ENCODE measurements at places on chromosomes 5 and 9.

DNA sequence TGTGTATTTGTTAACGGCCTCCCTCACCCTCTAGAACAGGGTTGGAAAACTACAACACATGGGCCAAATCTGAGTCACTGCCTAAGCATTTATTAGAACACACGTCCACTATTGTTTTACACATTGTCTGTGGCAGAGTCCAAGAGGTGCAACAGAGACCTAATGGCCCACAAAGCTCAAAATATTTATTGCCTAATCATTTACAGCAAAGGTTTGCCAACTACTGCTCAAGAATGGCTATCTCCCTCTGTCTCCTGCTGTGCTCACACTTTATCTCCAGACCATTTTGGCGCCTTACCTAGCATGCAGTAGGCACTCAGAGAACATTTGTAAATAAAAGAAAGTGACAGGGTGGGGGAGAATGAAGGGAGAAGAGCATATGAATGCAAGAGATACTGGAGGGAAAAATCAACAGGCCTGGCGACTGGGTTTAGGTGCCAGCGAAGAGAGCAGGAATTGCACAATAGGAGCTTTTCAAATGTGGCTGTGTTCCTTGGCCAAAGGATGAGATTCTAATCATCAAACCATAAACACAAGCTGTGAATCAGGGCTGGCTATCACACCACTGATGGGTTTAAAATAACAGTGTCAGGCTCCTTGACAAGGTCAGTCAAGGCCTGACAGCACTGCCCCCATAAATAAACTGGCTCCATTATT lies 80.3 kb downstream of the EPB41L4A start:
- peaks cover 12% of the 10 kb centered on the region for H3K27me3 ChIP-seq
- no peaks in the 10 kb centered on the region for H3K36me3 ChIP-seq
- no peaks in the 10 kb centered on the region for H3K4me1 ChIP-seq
- DNase-seq = no peak

DNA sequence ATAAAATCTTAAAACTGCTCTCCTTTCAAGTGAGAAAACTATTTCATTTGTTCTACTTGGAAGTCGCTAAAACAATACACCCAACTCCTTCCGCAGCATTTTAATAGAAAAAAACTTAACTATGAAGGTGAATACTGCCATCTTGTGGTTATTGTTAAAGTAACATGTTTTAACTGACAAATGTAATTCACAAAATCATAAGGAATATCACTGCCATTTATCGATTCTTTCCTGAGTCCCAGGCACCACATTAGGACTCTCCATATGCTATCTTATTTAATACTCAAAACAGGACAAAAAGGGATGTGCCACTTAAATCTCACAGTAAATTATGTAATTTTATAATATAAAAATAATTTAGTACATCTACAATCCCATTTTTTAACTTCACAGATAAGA lies 130.5 kb upstream of the ITGA1 start:
- no peaks in the 10 kb centered on the region for H3K36me3 ChIP-seq
- no peak overlapping the region for H3K4me3 ChIP-seq
- no peak overlapping the region for H3K27ac ChIP-seq
- H3K4me1 ChIP-seq = no peaks in the 10 kb centered on the region
- DNase-seq = no peak
- H3K27me3 ChIP-seq = peaks cover 25% of the 10 kb centered on the region

DNA sequence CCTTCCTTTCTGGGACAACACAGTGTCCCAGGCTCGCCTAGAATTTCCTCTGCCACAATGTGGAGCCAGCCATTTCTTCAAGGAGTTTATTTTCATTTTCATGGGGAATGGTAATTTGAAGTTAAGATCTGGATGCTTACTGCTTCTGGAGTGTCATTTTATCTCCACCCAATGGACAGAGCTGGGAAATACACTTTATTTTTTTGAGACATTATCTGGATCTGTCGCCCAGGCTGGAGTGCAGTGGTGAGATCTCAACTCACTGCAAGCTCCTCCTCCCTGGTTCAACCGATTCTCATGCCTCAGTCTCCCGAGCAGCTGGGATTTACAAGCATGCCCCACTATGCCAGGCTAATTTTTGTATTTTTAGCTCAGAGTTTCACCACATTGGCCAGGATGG lies 12.7 kb upstream of the THG1L start:
- no peaks in the 10 kb centered on the region for H3K27me3 ChIP-seq
- peak overlapping the region; percentile 86 for H3K27ac ChIP-seq
- DNase-seq = peak; percentile 46

DNA sequence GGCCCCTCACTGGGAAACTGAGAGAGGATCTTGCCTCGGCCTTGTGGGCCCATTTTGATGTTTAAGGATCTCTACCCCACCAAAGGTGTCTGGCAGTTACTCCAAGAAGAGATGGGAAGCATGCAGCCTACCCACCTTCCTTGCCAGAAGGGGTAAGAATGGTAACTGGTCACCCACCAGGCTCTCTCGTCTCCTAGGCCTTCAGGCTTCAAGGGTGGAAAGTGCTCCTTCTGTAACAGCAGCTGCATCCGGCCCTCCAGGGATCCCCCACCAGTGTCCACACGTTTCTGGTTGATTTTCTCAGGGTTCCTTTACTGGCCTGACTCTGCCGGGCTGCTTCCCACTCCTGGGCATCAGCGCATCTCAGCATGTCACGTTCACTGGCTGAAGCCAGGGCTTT lies 204.4 kb upstream of the IRX1 start:
- no peak overlapping the region for H3K27ac ChIP-seq
- no peaks in the 10 kb centered on the region for H3K36me3 ChIP-seq
- H3K4me1 ChIP-seq = no peaks in the 10 kb centered on the region

GRCh38 chr9:16433494-16433893 lies 437.0 kb downstream of the BNC2 start:
- no peak overlapping the region for H3K4me3 ChIP-seq
- H3K27me3 ChIP-seq = no peaks in the 10 kb centered on the region
- H3K4me1 ChIP-seq = no peaks in the 10 kb centered on the region
- H3K36me3 ChIP-seq = no peaks in the 10 kb centered on the region

DNA sequence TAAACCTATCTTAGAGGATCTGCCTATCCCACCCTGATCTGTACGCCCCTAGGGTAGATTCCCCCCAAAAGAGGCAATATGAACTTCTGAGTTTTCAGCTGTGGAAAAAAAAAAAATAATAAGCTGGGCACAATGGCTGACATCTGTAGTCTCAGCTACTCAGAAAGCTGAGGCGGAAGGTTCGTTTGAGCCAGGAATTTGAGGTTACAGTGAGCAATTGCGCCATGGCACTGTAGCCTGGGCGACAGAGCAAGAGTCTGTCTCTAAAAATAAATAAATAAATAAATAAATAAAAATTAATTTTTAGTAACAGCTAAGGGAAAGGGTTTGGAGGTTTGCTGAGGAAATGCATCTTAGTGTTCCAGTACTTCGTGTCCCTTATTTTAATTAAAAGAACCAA lies 21.1 kb upstream of the SLC28A3 start:
- no peak overlapping the region for H3K27ac ChIP-seq
- no peak overlapping the region for H3K4me3 ChIP-seq
- DNase-seq = no peak
- no peaks in the 10 kb centered on the region for H3K36me3 ChIP-seq
- H3K27me3 ChIP-seq = peaks cover 9% of the 10 kb centered on the region
- no peaks in the 10 kb centered on the region for H3K4me1 ChIP-seq

DNA sequence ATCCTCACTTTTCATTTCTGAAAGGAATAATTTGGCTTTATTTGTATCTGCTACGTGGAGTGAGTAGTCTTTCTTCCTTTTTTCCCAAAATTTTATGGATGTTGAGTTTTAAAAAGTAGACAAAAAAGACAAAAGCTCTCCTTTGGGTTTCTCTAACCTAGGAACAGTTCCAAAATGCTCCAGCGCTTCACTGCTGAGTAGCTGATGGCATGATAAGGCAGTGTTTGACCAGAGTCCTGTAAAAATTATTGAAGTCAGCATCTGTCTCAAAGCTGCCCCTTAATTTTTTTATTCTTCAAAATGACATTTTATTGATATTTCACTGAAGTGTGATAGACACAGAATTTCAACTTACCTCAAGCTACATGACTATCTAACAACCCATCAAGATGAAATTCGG lies 219.0 kb downstream of the ADAMTSL1 start:
- H3K4me3 ChIP-seq = no peak overlapping the region
- no peaks in the 10 kb centered on the region for H3K27me3 ChIP-seq
- no peak for DNase-seq

- no peak overlapping the region for H3K4me3 ChIP-seq
- no peak for DNase-seq
- H3K36me3 ChIP-seq = no peaks in the 10 kb centered on the region
- H3K4me1 ChIP-seq = no peaks in the 10 kb centered on the region
- peaks cover 28% of the 10 kb centered on the region for H3K27me3 ChIP-seq
- H3K27ac ChIP-seq = no peak overlapping the region
Measured at GRCh38 chr5:90569084-90569483, 10.5 kb downstream of the ADGRV1 start.

- no peak overlapping the region for H3K27ac ChIP-seq
- H3K36me3 ChIP-seq = no peaks in the 10 kb centered on the region
- DNase-seq = no peak
Measured at GRCh38 chr5:124102486-124102885, 590.5 kb downstream of the CSNK1G3 start.

- peaks cover 33% of the 10 kb centered on the region for H3K27me3 ChIP-seq
- DNase-seq = no peak
- H3K27ac ChIP-seq = no peak overlapping the region
- H3K4me1 ChIP-seq = peaks cover 69% of the 10 kb centered on the region
- peaks cover 12% of the 10 kb centered on the region for H3K36me3 ChIP-seq
Measured at GRCh38 chr5:96659170-96659569, 3.0 kb upstream of the CAST start.

DNA sequence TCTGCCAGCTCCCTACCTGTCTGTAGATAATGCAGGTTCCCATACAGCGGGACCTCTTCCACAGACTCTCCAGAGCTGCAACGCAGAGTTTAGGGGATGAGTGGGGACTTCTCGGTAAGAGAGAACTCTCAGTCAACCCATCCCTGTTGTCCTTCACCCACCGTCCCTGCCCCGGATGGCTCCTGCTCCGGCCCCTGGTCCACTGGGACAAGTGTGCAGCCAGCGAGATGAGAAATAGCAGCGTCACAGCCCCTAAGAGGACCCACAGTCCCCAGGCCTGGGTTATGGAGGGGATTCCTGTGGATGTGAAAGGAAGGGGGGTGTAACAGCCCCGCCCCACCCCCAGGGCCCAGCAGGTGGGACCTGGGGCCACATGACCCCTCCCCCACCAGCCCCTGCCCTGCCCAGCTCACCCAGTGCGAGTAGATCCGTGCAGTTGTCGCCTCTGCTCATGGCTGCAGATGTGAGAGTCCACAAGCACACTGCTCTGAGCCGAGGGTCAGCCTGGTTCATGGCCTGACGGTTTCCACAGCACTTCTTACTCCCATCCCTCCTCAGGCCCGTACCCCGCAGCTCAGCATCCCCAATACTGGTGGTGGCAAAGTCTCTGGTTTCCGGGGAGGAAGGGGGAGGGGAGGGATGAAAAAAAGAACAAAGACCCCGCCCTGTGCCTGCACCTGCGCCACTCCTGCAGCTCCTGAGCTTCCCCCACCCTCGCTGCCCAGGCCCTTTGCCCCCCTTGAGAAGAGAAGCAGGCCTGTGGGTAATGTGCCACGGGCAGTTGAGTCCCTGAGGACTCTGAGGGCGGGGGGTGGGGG lies at the start of gene SIT1:
Gene SIT1 (minus strand): TSS at position 591 of the 818 bp plus-strand sequence. CDS start 78 bp downstream, at position 513.
- DNase-seq = peak; percentile 57

- H3K27me3 ChIP-seq = peaks cover 4% of the 10 kb centered on the region
- peaks cover 1% of the 10 kb centered on the region for H3K36me3 ChIP-seq
- no peak overlapping the region for H3K4me3 ChIP-seq
Measured at GRCh38 chr9:6076851-6077250, 61.4 kb upstream of the RANBP6 start.

GRCh38 chr5:155076379-155076778 lies 62.8 kb downstream of the KIF4B start:
- H3K27me3 ChIP-seq = peaks cover 3% of the 10 kb centered on the region
- DNase-seq = no peak
- H3K36me3 ChIP-seq = no peaks in the 10 kb centered on the region
- H3K4me3 ChIP-seq = no peak overlapping the region

- H3K4me1 ChIP-seq = no peaks in the 10 kb centered on the region
- no peaks in the 10 kb centered on the region for H3K36me3 ChIP-seq
Measured at GRCh38 chr9:32832346-32832745, 49.0 kb downstream of the TMEM215 start.

DNA sequence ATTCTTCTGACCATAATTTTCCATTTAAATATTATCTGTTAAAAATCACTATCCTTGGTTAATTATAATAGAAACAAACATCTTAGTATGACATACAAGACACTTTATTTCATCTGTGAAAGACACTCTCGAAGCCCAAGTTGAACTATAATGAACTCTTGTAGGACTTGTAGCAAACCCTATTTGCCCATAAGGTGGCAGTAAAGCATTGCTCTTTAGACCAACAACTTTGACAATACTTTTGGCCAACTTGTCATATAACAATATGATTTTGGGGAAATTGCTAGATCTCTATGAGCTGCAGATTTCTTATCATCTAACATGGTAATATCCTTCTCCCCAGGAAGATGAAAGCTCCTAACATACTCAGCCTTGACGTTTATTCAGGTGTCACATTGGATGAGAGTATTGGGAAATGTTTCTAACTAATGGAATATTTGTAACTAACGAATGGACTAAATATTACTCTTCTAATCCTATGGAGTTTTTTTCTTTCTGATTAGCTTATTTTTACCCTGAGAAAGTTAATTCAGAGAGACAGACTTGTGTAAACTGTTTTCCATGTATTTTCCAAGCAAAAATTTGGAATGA lies 11.0 kb downstream of the SPINK14 start:
- H3K27me3 ChIP-seq = peaks cover 7% of the 10 kb centered on the region
- no peak overlapping the region for H3K27ac ChIP-seq
- H3K36me3 ChIP-seq = no peaks in the 10 kb centered on the region
- peak; percentile 35 for DNase-seq
- no peak overlapping the region for H3K4me3 ChIP-seq

- H3K27ac ChIP-seq = peak overlapping the region; percentile 89
- H3K4me3 ChIP-seq = peak overlapping the region; percentile 87
- DNase-seq = peak; percentile 34
- no peaks in the 10 kb centered on the region for H3K27me3 ChIP-seq
- H3K36me3 ChIP-seq = peaks cover 3% of the 10 kb centered on the region
- H3K4me1 ChIP-seq = peaks cover 32% of the 10 kb centered on the region
Measured at GRCh38 chr5:79236362-79236969, 535 bp downstream of the JMY start.

GRCh38 chr5:132022737-132023136 lies 11.3 kb upstream of the ACSL6 start:
- no peak for DNase-seq
- peaks cover 47% of the 10 kb centered on the region for H3K4me1 ChIP-seq
- no peak overlapping the region for H3K4me3 ChIP-seq

Measured in activated CD4-positive, alpha-beta T cell treated with anti-CD3 and anti-CD28 coated beads, Interleukin-2, amount 10 ng/mL, durations not matched to agents 7 days and 5 days (primary cell).